Fibroblast of upper back skin (primary cell): ENCODE measurements at places on chromosomes 4 and X.

DNA sequence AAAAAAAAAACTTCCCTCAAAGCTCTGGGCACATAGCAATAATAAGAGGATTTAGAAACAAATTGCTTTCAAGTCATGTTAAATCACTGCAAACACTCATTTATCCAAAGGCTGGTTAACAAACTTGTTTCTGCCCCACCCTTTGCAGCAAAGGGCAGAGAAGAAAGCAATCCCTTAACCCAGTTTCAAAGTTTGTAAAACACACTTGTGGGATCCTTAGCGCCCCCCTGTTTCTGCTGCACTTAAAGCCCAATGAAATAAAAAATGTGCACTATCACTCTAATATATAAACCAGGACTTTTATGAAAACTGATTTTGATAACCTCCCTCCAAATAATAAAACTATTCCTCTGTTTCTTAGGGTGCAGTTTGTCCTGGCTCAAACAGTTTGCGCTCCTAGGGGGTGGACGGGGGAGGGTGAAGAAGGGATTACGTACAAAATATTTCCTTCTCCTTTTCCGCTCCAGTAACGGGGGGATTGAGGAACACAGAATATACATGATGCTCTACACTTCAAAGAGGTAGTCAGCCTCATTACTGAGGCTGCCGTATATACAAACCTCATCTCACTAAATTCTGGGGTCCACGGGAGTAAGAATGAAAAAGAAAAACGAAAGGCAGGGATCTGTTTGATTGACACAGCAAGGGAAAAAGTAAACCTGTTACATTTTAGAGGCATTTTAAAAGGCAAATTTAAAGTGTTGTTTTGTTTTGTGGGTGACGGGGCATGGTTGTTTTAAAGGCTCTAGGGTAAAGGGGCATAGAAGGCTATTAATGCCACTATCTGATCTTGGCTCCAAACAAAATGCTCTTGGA, 3.1 kb upstream of the PCDH10 start:
- no peak for DNase-seq

DNA sequence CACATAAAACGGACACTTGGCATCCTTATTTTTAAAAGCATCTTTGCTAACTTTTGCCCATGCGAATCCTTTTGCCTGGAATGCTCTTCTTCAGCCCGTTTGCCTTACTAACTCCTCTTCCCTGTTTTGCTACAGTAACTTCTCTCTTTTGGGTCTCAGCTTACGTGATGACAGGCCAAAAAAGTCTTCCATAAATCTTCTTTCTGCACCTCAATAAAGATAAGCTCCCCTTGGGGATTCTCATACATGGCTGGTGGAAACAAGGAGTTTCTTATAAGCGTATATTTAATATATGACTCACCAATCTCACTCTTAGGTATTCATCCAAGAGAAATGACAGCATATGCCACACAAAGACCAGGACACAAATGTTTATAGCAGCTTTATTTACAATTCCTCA, 192.7 kb downstream of the RCHY1 start:
- DNase-seq = peak; percentile 29

GRCh38 chr4:47326025-47326424, 137.5 kb downstream of the COMMD8 start:
- DNase-seq = no peak

GRCh38 chrX:35458142-35458541, 340.0 kb upstream of the MAGEB16 start:
- DNase-seq = no peak

DNA sequence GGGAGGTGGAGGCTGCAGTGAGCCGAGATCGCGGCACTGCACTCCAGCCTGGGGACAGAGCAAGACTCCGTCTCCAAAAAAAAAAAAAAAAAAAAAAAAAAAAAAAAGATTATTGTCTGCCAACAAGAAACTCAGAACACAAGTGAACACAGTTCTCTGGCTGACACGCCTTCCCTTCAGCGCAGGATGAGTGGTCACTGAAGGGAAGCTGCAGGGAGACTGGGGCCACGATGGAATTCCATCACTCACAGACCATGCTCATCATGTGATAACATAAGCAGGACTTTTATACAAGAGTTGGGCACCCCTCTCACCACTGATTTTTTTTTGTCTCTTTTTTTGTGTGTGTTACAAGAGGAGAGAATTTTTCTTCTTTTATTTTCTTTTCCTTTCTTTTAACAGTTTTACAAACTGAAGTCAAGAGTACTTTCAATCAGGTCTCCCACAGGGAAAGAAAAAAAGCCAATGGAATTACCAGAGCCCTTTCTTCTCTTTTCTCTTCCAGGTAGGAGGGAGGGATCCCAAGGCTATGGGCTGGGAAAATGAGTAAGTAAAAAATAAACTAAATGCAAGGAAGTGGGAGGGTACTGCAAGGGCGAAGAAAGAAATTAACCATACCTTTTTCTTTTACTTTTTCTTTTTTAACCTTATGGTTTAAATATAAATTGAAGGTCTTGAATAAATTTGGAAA, 435.6 kb downstream of the GPM6A start:
- DNase-seq = no peak

GRCh38 chr4:2343476-2343875, 75.0 kb downstream of the ZFYVE28 start:
- no peak for DNase-seq

GRCh38 chrX:101080326-101081124, 1.8 kb downstream of the TMEM35A start:
- DNase-seq = no peak

- no peak for DNase-seq
Measured at GRCh38 chr4:3823496-3824341, 57.5 kb downstream of the ADRA2C start.

DNA sequence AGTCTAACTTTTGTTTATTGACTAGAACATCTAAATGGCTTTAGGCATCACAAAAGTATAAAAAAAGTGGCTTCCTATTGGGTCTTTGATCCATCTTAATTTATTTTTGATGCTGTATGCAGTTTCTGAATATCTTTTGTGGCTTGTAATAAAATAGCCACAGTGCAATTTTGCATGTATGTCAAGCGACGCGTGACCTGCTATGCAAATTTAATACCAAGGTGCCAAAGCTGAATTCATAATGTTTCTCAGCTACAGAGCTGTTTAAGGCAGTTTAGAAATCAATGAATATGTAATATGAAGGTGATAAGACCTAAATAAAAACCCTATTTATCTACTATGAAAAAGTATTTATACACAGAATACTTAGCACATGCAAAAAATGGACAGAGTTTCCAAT, 197.8 kb downstream of the AFF2 start:
- no peak for DNase-seq

DNA sequence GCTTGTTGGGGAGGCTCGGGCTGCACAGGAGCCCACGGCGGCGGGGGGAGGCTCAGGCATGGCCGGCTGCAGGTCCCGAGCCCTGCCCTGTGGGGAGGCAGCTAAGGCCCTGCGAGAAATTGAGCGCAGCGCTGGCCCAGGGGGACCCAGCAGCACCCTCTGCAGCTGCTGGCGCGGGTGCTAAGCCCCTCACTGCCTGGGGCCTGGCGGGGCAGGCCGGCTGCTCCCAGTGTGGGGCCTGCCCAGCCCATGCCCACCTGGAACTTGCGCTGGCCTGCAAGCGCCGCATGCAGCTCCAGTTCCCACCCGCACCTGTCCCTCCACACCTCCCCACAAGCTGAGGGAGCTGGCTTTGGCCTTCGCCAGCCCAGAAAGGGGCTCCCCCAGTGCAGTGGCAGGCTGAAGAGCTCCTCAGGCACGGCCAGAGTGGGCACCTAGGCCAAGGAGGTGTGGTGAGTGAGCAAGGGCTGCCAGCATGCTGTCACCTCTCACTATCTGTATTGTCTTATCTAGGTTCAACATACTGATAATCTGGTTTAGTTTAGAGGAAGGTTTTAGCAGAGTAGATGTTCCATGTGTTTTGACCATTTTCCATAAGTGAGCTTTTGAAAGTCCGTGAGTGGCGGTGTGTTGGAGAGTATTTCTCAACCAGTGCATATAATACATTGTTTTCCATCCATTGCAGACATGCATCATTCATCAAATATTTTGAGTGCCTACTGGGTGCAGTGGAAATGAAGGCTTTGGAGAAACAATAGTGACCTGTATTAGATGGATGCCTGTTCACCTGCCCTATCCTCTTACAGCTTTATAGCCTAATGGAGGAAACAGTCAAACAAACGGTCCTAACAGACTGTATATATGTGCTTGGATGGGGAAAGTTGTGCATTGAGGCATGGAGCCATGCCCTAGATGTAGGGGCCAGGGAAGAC, 13.1 kb downstream of the PI4K2B start:
- DNase-seq = no peak

- DNase-seq = no peak
Measured at GRCh38 chr4:8818063-8818881, 53.4 kb downstream of the HMX1 start.

DNA sequence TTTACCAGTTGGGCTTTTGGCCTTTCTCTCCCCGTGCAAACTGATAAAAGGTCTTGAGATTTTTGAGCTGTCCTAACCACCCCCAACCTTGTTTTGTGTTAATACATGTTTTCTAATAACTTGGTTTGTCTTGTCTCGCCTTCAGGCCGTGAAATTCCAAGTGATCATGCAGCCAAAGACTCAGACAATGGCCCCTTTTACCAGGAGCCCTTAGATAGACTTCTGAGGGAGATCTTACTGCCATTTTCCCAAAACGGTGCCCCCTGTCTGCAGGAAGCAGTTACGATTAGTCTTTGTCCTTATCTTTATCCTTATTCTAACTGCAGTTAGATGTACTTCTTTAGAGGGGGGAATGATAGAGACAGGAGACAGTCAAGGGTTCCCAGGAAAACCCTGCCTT, 245.3 kb upstream of the HDX start:
- DNase-seq = no peak

DNA sequence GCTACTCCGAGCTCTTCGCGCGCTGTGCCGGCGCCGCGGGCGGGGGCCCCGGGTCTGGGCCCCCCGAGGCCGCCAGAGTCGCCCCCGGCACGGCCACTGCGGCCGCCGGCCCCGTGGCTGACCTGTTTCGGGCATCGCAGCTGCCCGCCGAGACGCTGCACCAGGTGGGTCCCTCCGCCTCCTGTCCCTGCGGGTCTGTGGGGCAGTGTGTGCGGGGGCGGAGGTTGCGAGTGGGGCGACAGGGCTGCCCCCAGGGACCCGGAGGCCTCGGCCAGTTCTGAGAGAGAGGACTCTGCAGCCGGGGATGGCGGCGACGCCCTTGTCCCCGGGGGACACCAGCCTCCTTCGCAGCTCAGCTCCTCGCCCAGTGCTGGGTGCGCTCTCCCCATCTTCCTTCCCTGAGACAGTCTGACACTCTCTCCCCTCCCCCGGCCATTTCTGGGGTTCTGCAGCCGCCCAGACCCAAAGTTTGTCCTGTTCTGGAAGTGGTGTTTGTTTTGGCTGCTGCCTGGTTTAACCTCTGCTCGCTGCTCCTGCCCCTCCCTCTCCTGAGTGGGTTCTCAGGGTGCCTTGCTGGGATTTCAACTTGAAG, 609 bp downstream of the REPS2 start:
- no peak for DNase-seq

- DNase-seq = peak; percentile 11
Measured at GRCh38 chrX:143336261-143336660, 181.0 kb downstream of the SPANXN3 start.

GRCh38 chr4:155889031-155889793, 14.3 kb upstream of the TDO2 start:
- peak; percentile 91 for DNase-seq

DNA sequence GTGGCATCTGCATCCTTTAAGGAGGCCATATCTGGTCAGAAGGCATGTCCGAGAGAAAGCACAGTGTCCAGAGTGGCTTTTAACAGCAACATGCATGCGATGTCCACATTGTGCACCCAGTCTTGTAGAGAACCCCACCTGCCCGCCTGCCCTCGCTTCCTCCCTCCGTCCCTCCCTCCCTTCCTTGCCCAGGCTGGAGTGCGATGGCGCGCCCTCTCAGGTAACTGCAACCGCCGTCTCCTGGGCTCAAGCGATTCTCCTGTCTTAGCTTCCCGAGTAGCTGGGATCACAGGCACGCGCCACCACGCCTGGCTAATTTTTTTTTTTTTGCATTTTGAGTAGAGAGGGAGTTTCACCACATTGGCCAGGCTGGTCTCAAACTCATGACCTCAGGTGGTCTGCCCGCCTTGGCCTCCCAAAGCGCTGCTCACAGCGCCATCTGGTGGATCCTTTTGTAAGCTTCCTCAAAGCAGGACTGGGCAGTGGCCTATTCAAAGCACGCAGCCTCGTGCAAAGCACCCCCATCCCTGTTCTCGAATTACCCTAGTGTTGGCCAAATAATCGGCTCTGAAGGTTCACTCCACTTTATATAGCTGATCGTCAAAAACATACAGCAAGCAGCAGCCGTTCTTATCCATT, 15.0 kb downstream of the BRCC3 start:
- peak; percentile 24 for DNase-seq

GRCh38 chr4:142480244-142480643, 365.9 kb downstream of the INPP4B start:
- DNase-seq = peak; percentile 65
